ENCODE measurements at places on chromosomes 6 and 20. TPM values are rescaled to one million over a fixed set of nuclear protein-coding genes. Genes with fewer than 3 reads are reported as not detected.

Gene NINL
- 4.0 TPM for total RNA-seq

Gene C6orf118
- not detected for total RNA-seq

Gene HEY2
- 0.14 TPM for total RNA-seq

Gene MEI4
- total RNA-seq = not detected

Gene HSPA1L
- 8.3 TPM for total RNA-seq

Gene GGTLC1
- total RNA-seq = not detected

Gene TRPC4AP
- total RNA-seq = 61.2 TPM

Gene RFX6
- total RNA-seq = not detected

Gene TMEM244
- 1.1 TPM for total RNA-seq

Gene KLC4
- total RNA-seq = 51.6 TPM

All from CD4-positive, alpha-beta memory T cell (primary cell).